ENCODE measurements at places on chromosomes 2 and 18.

GRCh38 chr2:161873707-161874106 lies 200.3 kb downstream of the DPP4 start:
- DNase-seq = no peak

DNA sequence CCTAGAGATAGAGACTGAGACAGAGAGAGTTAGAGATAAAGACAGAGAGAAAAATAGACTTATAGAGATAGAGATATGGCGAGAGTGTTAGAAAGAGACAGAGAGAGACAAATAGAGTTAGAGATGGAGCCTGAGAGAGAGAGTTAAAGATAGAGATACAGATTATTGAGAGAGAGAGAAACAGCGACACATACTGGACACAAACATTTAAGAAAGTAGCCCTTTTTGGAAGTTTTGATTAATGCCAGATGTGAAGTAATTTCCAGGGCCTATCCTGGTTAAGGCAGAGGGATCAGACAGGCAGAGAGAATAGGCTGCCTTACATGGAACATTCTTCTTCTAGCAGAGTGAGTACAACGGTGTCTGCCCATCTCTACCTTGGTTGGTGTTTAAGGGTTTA lies 311.6 kb upstream of the CDH7 start:
- DNase-seq = no peak

- DNase-seq = no peak
Measured at GRCh38 chr2:39217192-39217550, 26.6 kb downstream of the CDKL4 start.

DNA sequence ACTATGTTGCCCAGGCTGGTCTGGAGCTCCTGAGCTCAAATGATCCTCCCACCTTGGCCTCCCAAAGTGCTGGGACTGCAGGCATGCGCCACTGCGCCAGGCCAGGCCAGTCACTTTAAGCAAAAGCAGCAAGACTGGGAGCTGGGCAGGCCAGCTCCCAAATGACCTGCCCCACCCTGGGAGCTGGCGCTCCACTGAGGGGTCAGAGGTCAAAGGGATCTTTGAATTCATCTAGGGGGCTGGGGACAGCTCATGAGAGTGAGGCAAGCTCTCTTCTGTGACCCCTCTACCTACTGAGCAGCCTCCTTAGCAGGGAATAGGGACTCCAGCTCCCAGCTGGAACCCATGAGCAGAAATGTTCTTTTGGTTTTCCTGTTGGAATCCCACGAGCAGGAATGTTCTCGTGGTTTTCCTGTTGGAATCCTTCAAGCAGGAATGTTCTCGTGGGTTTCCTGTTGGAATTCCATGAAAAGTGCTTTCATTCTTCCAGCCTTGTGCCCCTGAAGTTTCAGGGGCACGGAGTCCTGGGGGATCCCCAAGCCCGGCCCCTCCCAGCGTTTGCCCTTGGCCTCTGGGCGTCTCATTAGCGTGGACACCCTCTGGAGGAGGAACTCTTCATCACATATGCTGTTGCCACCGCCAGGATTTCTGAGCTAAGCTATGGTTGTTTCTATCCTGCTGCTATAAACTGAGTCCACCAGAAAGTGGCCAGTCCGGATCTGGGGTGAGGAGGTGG lies 162.0 kb upstream of the HAAO start:
- no peak for DNase-seq

DNA sequence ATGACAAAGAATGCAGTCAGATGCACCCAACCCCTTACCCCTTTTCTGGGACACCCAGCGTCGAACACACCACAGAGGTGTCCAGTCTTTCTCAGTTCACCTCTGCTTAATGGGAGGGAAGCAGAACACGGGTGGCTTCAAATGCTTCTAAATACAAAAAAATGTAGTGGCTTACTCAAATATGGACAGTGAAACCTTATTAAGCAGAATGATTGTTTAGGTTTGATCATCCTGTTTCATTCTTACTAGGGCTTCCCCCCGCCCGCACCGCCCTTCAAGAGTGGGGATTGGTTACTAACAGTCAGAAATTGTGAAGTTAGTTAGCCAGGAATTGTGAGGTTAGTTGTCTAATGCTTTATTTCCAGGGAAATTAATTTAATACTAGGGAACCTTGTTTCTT lies 21.6 kb downstream of the ATG16L1 start:
- DNase-seq = no peak

Measured in urinary bladder (tissue), 4 donors.